ENCODE measurements at places on chromosomes 4 and X.

- no peak for DNase-seq
Measured at GRCh38 chr4:57137261-57137660, 27.1 kb upstream of the IGFBP7 start.

DNA sequence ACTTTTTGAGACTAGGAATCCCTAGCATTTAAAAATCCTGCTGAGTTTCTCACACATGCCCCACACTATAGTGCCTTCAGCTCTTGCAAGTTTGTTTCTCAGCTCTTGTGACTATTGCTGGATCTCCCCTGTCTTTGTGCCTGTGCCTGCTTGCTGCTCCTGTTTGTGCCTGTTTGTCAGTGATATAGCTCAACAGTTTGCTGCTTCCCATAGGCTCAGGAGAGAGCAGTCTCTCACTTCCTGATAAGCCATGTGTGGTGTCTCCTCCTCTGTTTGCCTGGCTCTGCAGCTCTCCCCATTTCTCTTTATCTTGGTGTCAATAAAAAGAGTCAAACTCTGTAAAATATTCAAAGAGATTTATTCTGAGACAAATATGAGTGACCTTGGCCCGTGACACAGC is 259.8 kb upstream of the CLNK start:
- DNase-seq, result no peak

GRCh38 chr4:26736621-26737020 is 124.0 kb upstream of the STIM2 start:
- DNase-seq, result no peak

GRCh38 chr4:4872314-4872903 is 12.9 kb downstream of the MSX1 start:
- no peak for DNase-seq

GRCh38 chrX:28010875-28011274 is 29.6 kb upstream of the DCAF8L1 start:
- no peak for DNase-seq

DNA sequence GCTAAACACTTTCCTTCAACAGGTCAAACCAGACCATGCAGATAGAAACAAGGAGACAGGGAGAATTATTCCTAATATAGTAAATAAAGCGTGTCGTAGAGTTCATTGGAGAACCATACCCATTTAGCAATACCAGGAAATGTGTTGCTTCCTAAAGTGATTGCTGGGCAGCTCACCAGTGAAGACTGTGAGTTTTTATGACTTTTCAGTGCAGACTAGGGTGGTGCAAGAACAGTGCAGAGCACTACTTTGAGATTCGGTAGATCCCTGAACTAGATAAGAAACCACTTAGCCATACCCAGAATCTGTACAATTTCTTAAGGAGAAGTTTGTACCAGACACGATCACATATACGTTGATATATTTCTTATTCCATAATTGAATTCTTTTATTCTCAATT is 87.4 kb downstream of the EMCN start:
- DNase-seq, result no peak

DNA sequence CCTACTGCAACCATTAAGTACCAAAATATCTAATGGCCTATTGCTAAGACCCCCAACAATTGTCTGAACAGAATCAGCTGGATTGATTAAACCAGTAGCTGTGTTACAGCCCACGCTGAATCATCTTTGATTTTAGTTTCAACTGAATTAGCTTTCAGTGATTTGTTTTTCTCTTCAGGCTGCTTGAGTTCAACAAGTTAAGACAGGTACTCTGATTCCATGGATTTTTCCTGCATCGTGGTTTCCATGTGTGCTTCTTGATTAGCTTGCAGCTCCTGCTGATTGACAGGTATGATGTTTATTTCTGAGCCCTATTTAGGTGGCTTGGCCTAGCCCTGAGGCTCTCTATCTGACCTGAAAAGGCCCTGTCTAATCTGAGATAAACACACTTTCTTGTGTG is 91.3 kb downstream of the GUCY2F start:
- DNase-seq, result no peak

GRCh38 chr4:171288816-171289432 is 524.3 kb upstream of the GALNTL6 start:
- DNase-seq, result no peak

GRCh38 chrX:102599951-102600579 is 750 bp downstream of the ARMCX5 start:
- no peak for DNase-seq

DNA sequence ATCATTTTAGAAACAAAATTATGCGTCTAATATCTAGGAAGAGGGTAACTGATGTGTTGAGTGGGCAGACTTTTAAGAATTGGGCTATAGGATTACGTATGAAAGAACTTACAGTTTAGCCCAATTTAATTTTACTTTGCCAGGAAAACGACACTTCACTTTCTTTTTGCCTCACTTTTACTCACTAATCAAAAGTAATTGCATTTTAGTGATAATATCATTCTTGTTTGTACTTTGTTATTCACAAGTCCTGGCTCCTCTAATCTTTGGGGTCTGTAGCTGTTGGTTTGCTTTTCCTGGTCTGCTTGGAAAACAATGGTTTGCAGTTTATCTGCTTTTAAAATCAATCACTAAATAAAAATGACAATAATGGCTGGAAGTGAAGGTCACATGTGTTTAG is 2.9 kb upstream of the ARX start:
- DNase-seq, result no peak

DNA sequence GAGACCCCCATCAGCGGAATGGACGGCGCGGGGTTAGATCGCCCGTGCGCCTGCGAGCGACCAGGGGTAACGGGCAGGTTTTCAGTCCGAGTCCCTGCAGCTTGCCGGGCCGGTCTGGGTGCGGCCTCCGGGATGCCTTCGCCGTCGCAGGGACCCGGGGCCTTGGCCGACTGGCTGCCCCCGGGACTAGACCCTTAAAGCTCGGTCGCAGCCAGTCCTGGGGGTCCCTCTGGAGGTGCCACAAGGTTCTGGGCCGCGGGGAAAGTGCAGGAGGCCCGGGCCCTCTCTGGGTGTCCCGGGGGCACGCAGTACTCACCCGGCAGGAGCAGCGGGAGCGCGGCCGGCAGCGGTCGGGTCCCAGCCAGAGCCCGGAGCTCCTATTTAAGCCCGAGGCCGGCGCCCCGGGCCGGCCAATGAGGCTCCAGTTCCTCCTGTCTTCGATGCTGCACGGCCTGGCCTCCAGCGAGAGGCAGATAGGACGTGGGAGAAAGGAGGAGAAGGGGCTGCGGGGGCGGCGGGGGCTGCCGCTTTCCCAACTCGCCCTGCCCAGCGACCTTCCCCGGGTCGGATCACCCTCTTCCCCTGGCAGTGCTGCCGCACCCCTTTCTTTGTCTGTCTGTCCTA is at the start of gene SPON2:
TSS of gene SPON2 (minus strand) at position 356 of the 624 bp plus-strand sequence.
- no peak for DNase-seq

- no peak for DNase-seq
Measured at GRCh38 chr4:108097990-108098553, 70.7 kb downstream of the LEF1 start.

DNA sequence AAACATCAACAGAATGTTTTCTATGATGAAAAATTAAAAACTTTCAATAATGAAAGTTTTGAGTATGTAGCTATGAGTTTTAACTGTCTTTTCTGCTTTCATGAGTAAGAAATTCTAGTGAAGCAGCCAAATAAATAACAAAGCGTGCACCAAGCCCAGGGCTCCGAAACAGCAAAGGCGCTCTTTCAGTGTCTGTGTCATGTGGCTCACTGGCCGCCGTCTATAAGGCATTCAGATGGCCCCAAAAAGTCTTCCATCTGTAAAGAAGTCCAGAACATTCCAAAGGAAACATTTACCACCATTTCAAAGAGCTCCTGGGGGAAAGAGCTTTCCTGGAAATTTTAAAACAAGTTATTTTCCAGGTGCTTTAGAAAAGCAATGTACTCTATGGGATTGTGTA is 139.9 kb downstream of the AFAP1 start:
- no peak for DNase-seq

- DNase-seq, result no peak
Measured at GRCh38 chr4:1732911-1733310, 11.6 kb downstream of the TACC3 start.

GRCh38 chrX:154800478-154801210 is 4.6 kb downstream of the MPP1 start:
- no peak for DNase-seq

- DNase-seq, result no peak
Measured at GRCh38 chrX:13162772-13163410, 118.5 kb upstream of the FAM9C start.

- DNase-seq, result no peak
Measured at GRCh38 chrX:302975-303374, 15.6 kb downstream of the GTPBP6 start.

- DNase-seq, result no peak
Measured at GRCh38 chr4:160375772-160376452, 1273.0 kb downstream of the RAPGEF2 start.

DNA sequence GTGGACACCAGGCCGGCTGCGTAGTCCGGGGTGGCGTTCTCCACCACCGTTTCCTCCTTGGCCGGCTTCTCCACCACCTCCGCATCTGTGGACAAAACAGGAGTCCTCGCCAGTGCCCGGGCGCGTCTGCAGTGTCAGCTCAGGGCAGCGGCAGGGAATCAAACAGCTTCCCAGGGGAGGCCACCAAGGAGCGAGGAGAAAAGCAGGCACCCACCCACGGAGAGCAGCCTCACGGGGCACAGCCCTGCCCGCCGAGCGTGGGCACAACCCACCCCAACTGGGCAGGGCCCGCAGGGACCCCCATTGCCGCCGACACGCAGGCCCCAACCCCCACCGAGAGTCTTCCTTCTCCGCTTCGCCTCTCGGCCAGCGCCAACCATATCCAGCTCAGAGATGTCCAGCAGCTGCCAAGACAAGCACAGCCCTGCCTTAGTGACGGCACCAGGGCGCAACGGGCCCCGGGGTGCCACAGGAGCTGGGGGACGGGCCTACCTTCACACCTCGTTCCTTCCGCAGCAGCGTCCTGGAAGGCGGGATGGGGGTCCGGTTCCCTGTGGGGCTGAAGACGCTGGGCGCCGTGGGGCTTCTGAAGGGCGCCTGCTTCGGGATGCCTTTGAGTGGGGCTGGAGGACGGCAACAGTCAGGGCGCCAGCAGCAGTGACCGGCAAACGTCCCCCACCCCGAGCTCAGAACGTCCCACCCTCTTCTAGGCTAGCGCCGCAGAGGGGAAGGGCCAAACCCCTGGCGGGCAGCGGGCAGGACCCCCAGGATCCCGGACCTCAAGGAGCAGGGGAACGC is 22.8 kb downstream of the NELFA start:
- no peak for DNase-seq

DNA sequence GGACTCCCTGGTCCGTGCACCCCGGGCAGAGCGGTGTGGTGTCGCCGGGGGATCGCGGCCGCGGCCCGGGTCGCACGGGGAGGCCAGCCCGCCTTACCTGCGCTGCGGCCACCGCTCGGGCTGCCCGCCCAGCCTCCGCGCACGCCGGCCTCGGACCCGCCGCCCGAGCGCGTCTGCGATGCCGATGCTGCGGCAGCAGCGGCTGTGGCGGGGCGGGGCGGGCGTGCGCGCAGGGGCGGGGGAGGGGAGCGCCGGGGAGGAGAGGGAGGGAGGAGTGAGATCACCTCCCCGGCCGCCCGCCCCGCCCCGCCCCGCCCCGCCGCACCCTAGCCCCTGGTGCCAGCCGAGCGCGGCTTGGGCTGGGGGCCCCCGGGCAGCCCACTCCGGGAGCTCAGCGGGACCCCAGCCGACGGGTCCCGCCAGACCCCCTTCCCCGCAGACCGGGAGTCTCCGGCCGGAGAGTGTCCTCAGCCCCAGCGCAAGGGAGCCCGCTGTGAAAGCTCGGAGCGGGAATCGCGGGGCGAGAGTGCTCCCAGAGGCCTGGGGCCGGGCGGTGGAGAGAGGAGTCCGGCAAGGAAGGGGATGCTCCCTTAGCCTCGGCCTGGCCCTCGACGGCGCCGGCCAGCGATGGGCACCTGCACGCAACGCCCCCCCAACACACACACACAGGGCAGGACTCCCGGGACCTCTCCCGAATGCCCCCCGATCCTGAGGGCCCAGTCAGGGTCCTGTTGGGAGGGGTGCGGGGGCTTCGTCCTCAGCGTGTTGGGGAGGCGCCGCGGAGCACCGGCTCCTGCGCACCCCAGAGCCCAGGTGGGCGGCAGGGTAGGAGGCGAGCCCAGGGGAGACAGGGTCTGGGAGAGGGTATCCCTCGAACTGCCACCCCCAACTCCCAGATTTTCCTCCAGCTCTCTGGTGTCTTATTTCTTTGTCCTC is at the start of gene L1CAM:
TSS of gene L1CAM (minus strand) at position 206 of the 936 bp plus-strand sequence. CDS start 10,337 bp downstream, outside the sequence.
- no peak for DNase-seq

DNA sequence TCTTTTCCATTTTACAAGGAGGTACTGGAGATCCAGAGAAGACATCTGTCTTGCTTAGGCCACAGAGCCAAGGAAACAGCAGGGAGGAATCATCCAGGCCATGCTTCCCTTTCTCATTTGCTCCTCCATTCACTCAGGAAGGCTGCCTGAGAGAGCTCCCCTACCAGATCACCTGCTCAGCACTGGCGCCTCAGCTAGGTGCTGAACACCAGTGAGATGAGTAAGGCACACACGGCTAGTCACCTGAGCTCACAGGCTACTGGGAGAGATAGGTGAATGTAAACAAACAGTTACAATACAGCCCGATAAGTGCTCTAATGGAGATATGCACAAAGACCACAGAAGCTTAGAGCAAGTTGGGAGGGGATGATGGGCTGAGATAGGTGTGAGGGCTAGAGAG is 149.8 kb upstream of the ARHGEF9 start:
- no peak for DNase-seq

GRCh38 chr4:185589067-185589836 is 53.9 kb upstream of the PDLIM3 start:
- no peak for DNase-seq

DNA sequence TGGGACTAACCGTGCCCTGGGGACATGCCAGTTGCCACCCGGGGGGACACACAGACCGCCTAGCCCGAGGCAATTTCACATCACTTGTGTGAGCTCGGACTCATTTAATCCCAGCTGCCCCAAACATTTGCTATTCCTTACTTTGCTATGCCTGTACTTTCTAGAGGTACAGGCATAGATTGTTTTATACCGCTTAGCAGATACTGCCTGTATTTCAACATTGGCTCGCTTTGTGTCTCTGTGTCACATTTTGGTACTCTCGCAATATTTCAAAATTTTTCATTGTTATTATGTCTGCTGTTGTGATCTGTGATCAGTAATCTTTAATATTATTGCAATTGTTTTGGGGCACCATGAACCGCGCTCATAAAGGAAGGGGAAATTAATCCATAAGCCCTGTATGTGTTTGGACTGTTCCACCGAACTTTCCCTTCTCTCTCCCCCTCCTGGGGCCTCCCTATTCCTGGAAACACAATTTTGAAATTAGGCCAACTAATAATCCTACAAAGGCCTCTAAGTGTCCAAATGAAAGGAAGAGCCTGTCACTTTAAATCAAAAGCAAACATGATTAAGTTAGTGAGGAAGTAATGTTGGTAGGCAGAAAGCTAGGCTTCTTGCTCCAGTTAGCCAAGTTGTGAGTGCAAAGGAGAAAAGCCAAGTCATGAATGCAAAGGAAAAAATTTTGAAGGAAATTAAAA is 568 bp upstream of the CASP6 start:
- no peak for DNase-seq

DNA sequence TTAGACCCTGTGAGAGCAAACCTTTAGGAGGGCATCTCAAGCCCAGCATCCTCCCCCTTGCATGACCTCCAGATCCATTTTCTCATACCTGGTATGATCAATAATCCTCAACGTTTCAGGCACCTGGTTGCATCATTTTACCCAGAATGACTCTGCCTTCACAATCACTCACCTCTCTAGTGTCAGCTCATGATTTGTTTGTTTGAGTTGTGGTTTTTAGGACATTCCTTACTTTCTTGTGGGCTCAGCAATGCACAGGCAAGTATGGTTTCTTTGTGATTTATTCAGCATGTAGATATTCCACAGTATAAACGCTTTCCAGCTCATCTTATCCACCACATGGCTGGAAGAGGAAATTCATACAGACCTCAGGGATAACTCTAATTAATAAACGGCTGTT is 93.6 kb upstream of the CPEB2 start:
- no peak for DNase-seq
